IPS-NIHi11 (cell line): ENCODE measurements at places on chromosomes 7 and 10.
A peak's percentile ranks its signal among the peaks of the same experiment; 100 is the strongest.

GRCh38 chr10:4941540-4942330, 21.5 kb upstream of the AKR1C1 start:
- DNase-seq, result no peak

DNA sequence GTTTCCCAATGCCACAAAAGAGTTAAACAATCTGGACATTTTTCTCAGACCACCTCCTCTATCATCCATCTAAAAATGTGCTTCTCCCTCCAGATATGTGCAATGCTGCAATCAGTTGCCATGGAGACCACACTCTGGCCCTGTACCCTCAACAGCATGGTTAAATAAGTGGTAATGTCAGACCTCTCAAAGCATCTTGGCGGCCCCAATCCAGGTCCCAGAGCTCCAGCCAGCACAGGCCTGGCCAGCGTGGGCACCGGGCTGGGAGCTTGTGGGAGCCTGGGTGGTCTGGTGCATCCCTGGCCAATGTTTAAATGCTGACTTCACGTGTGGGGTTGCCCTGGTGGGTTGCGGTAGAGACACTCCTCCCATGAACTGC, 362.9 kb upstream of the ZNF32 start:
- no peak for DNase-seq

DNA sequence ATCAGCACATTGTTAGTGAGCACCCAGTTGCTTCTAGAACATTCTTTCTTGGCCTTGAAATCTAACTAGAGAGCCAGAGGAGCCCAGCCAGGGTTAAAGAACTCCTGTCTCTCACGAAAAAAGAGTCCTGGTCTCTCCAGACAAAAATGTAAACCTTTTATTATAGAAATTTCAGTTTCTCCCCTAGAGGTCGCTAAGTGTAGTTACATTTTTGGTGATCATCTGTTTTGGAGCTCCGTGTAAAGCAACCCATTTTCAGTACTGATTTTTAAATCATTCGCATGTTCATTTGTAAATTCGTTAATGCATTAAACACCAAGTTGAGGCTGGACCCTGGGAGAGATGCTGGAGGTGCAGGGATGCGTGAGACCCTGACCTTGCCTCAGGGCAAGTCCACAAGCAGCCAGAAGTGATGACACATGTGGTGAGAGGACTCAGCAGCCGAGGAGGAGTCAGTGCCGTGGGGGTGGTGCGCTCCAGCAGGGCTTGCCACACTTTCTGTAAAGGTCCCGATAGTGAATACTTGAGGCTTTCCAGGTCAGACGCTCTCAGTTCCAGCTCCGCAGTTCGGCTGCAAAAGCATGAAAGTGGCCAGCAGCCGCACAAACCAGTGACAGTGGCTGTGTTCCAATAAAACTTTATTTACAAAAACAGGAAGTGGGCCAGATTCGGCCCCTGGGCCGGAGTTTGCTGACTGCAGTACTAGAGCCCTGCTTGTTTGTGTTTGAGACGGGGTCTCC, 578.6 kb upstream of the FOXK1 start:
- DNase-seq, result peak; percentile 52

DNA sequence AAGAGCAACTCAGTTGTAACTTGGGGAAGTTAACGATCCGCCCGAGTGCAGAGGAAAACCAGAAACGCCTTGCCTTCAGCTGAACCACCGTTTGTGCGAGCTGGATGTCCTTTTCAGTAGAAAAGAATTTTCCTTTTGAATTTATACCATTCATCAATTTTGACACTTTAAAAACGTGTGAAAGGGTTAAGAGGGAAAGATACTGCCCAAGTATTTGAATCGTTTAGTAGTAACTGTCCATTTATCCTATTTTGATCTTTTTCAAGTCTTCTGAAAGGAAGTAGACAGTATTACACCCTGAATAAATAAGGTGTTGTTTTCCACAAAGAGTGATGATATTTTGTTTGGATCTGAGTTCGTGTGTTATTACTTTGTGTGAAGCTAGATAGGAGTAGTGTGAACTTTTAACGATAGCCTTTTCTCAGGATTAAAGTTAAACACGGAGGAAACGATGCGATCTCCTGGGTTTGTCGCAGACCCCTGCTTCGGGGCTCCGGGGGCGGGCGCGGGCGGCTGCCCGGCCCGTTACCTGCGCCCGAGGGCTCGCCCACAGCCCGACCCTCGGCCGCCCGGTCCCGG, 830 bp upstream of the BMI1 start:
- DNase-seq, result no peak

- DNase-seq, result no peak
Observed at GRCh38 chr10:107064075-107064474, 100.4 kb downstream of the SORCS1 start.

GRCh38 chr7:155698633-155699032, 54.2 kb downstream of the RBM33 start:
- no peak for DNase-seq

GRCh38 chr7:81816312-81816711, 46.5 kb upstream of the HGF start:
- no peak for DNase-seq

DNA sequence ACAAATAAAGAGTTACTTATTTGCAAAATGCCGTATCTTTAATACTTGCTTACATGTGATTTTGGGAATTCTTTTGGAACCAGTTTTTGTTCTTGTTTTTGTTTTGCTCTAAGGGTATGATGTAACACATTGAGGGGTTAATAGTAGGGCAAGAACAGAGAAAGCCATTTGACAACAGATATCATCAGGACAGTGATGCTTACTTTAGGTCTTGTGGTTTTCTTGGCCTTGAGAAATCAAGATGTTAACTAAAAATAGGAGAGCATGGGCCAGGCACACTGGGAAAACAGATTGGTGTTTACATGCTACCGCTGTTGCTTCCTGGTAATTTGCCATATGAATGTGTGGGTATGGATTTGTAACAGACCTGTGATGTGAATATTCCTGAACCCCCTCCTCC, 3.7 kb downstream of the SAMD8 start:
- no peak for DNase-seq

DNA sequence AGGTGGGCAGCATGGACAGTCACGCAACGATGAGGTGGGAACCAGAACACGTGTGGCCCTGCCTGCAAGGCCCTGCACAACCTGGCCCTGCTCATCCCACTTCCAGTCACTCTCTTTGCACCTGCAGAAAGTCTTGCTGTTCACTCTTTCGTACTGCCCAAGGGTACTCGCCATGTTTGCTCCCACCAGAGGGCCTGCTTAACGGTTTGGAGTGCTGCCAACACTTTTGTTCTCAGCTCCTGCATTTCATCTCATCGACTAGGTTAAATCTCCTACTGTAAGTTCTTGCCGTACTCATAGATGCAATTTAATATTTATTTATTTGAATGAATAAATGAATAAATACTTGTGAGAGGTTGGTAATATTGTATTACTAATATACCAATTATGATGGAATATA, 315.3 kb downstream of the SDK1 start:
- no peak for DNase-seq
